Left lung (tissue), 14 donors: ENCODE measurements at places on chromosomes 13 and 19. TPM values are rescaled to one million over a fixed set of nuclear protein-coding genes. Genes with fewer than 3 reads are reported as not detected.

Gene MYO1F
- polyA plus RNA-seq: 13.3 TPM

DNA sequence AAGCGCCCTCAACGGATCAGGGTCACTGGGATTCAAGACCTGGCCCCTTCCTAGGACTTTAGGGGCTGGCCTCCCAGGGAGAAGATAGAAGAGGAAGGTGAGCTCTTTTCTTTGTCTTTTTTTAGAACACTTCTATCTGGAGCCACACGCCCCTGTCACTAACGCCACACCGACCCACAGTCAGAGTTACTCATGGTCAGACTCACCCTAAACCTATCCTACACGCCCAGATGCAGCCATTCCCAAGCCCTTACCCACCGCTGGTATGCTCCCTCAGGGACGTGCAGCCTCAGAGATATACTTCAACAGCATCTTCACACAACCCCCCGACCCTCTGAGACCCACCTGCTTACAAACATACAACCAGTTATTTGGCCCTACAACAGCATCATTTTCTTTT, 29.9 kb upstream of the MUC16 start:
- H3K4me3 ChIP-seq: no peak overlapping the region
- H3K4me1 ChIP-seq: no peaks in the 10 kb centered on the region
- no peaks in the 10 kb centered on the region for H3K36me3 ChIP-seq
- no peak overlapping the region for H3K27ac ChIP-seq

GRCh38 chr19:4649392-4650047, 10.2 kb downstream of the TNFAIP8L1 start:
- no peak for DNase-seq
- H3K27me3 ChIP-seq: no peaks in the 10 kb centered on the region
- no peaks in the 10 kb centered on the region for H3K4me1 ChIP-seq
- peaks cover 23% of the 10 kb centered on the region for H3K36me3 ChIP-seq
- H3K27ac ChIP-seq: no peak overlapping the region

DNA sequence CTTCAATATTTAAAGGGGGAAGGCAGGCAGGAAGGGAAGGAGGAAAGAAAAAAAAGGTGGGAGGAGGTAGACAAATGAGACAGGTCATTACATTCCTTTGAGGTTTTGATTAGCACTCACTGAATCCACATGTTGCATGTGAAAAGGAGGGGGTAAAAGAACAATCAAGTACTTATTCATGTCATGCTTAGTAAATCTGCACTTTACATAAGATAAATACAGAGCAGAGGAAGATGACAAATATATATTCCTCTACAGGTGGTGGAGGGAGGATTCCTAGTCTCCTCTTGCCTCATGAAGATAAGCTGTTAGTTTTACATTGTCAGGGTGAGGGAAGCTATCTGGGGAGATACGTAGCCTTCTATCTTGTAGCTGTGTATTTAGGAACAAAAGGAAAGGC, 1645.4 kb upstream of the SPRY2 start:
- no peak for DNase-seq
- H3K4me3 ChIP-seq: no peak overlapping the region
- no peaks in the 10 kb centered on the region for H3K36me3 ChIP-seq
- no peaks in the 10 kb centered on the region for H3K4me1 ChIP-seq
- no peak overlapping the region for H3K27ac ChIP-seq
